Pulmonary artery endothelial cell (primary cell): ENCODE measurements at places on chromosomes 3 and 15.

DNA sequence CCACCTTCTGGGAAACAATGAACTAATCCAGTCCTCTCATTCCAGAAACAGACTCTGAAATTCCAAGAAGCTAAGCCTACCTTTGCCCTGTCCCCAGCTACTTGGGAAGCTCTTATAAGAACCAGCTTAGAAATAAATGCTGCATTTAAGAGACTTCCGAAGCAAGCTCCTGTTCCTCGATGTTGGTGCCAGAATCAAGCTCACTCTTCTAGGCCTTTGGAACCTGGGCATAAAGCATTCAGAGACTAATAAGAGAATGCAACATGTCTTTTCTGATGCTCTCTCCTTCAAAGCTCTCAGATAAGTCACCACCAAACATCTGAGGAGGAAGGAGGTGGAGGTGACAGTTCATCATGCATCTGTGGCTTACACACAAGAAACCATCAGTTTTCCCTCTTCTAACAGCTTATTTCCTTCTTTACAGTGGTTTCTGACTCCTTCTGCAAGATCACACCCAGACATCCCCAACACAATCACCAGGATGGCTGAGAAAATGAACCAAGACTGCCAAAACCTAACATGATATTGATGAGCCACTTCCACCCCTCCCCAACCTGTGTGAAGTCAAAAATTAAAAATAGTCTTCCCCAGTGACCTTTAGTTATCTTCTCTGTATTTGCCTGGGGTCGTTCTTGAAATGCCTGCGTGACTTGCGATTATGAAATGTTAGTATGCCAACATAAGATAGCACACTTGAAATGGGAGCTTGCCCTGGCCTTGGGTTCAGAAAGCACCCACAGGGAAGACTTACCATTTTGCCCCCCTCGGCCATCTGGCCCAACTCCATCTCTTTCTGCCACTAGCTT, 11.5 kb downstream of the ARHGEF3 start:
- DNase-seq = no peak

GRCh38 chr3:17915341-17915740, 172.9 kb upstream of the TBC1D5 start:
- no peak for DNase-seq

GRCh38 chr3:112813723-112814171, 32.9 kb downstream of the CD200R1L start:
- DNase-seq = no peak

- no peak for DNase-seq
Observed at GRCh38 chr3:82000773-82001172, 239.3 kb upstream of the GBE1 start.

DNA sequence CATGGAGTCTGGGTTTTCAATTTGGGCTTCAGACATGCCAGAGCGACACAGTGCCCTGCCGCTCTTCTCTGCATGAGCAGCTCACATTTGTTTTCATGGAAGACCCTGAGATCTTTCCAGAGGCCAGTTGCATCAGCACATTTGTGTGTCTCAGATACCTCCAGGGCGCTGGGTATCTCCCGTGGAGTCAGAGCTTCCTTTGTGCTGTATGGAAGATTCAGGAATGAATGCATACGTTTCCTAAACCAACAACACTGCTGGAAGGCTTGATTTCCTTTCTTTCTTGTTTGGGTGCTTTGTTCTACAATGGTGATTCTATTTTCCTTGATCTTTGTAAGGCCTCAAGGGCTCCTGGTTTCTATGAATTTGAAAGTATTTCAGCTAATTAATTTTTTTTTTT, 106.5 kb downstream of the CACNA2D3 start:
- DNase-seq = no peak

- no peak for DNase-seq
Observed at GRCh38 chr15:34850121-34850520, 54.8 kb upstream of the ACTC1 start.

DNA sequence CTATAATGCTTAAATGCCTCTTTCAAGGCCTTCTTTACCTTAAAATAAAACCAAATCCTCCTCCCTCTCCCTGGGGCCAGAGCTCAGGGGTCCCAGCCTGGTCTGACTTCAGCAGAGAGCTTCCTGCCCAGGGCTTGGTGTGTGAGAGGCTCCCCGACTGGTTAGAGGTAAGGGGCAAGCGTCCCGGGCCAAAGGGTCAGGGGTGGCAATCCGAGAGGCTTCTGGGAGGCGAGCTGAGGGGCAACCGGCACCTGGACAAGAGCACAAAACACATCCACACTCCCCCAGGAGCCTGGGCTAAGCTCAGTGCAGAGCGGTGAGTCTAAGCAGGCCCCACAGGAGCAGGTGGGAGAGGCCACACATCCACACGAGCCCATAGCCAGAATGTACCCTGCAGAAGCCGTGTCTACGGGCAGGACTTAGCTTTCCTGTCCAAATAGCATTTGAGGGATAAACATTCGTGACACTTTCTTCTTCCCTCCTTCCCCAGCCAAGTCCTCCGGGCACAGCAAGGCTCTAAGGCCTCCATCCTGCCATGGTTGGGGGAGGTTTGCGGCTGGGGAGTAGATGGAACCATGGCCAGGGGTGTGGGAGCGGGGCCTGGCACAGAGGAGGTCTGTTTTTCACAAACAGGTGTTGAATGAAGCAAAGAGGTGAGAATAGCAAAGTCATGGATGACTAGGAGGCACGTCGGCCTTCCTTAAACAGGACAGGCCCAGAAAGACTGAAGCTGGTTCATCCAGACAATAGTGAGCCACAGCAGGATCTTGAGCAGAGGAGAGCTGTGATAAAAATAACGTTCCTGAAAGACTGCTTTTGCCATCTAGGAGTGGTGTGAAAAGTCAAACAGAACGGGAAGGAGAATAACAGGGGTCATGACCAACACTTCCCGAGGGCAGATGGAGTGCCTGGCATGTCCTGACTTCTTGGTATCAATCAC, 98.7 kb upstream of the IQSEC1 start:
- no peak for DNase-seq
